ENCODE measurements at places on chromosomes 13 and 19.

- no peak for DNase-seq
Observed at GRCh38 chr19:48770266-48770665, 14.9 kb downstream of the FGF21 start.

GRCh38 chr13:22821589-22821988, 359.2 kb upstream of the SGCG start:
- DNase-seq = no peak

DNA sequence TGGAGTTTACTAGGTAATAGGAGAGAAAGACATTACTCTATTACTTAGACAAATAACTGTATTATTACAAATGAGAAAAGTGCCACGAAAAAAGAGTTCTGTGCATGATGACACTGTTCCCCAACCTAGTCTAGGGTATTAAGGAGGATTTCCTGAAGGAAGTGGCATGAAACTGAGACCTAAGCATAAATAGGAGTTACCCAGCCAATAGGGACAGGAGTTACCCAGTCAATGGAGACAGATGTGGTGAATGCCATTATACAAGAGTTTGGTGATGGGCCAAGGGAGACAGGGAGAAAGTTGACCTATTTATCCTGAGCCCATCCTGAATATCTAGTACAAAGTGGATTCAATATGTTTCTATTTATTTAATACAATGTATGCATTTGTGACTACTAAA, 65.4 kb downstream of the KL start:
- no peak for DNase-seq

- DNase-seq = no peak
Observed at GRCh38 chr19:11423791-11424181, 4.7 kb upstream of the RGL3 start.

DNA sequence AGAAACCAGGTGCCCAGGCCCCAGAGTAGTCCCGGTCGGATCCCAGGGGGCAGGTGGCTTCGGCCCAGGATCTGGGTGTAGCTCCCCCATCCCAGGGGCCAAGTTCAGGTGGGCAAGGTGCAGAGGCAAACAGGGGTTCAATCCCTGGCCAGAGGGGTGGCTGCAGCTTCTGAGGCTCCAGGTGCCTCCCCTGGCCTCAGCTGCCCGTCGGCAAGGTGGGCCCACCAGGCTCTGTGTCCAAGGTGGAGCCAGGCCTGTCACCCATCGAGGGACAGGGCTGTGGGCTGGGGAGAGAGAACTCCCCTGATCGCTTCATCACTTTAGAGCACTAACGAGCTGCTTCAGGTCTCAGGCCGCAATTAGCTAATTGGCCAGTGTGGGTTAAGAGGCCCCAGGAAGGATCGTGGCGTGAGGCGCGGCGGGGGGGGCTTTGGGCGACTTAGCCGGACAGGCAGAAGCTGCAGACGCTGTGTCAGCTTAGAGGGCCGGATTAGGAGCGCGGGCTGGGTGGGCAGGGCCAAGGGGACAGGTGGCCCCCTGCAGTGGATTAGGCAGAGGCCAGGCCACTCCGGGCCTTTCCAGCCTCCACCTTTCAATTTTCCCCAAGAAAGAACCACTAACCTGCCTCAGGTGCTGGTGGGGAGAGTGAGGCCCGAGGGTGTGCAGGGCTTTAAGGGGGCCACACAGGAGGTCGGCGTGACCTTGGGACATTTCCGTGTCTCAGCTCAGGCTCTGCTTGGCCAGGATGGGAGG, 2.8 kb upstream of the RAX2 start:
- no peak for DNase-seq

DNA sequence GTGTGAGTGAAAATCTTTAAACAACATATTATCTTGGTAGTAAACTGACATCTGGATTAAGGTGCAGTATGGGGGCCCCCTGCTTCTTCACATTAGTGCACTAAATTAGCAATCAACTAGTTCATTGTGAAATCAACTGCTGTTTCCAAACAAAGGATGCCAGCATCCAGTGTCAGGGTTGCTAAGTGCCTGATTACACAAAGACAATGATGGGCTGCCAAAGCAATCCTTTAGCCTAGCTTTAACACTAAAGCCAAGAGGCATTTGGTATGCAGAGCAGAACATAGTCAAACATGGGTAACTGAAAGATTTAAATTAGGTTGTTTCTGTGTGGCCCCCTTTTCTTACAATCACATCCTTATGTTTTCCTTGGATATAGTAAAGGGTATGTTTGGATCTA, 543.1 kb upstream of the SLITRK5 start:
- DNase-seq = no peak

GRCh38 chr13:52737965-52738364, 1.7 kb downstream of the CNMD start:
- no peak for DNase-seq

DNA sequence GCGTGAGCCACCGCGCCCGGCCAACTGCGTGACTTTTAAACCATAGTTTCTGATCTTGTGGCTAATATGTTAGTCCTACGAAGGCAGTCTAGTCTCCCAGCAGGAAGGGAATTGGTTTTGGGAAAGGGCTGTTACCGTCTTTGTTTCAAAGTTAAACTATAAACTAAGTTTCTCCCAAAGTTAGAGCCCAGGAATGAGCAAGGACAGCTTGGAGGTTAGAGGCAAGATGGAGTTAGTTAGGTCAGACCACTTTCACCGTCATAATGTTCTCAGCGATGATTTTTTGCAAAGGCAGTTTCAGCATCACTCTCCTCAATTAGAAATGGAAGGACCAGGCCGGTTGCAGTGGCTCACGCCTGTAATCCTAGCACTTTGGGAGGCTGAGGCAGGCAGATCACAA, 17.7 kb upstream of the ADGRE2 start:
- no peak for DNase-seq

DNA sequence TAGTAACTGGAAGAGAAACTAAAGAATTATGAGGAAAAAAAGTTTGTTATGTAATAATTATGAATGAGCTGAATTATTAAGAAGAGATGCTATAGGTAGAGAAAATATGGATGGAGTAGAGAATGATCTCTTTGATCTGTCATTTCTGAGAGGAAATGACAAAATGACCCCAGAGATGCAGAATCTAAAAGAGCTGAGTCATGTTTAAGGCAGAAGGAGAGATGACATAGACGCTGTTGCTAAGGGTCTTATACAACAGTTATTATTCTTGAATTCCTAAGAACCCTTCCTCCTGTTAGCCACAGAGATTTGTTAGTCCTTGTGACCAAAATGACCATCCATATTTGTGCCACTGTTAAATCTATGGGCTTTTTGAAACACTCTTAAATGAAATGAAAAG, 58.3 kb upstream of the FREM2 start:
- no peak for DNase-seq

DNA sequence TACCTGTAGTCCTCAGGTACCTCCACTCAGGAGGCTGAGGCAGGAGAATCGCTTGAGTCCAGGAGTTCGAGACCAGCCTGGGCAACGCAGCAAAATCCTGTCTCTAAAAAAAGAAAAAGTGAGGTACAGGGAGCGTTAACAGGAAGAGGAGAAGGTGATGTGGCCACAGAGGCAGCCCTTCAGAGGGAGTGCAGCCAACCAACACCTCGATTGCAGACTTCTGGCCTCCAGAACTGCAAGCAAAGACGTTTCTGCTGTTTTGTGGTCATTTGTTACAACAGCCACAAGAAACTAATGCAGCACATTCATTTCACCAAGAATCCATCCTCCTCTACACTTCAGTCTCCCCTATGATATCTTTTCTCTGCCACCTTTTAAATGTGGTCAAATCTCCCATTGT, 145.2 kb downstream of the USP12 start:
- no peak for DNase-seq

DNA sequence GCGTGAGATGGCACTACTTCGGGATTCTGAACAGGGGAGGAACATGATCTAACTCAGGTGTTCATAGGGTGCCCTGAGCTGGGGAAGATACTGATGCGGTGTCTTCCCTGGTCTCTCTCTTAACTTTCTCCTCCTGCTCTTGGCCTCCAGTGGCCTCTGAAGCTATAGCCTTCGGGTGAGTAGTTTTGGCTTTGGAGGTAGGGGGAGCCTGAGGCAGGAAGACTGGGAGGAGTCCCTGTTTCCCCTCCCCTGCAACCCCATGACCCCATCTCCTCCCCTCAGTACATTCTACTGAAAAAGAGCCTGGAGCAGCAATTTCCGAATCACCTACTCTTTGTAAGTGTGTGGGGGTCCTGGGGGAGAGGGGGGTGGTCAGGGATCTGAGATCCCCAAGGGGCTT, 3.5 kb downstream of the SELENOV start:
- DNase-seq = no peak

- DNase-seq = no peak
Observed at GRCh38 chr19:8905342-8905741, 73.2 kb downstream of the MBD3L1 start.

DNA sequence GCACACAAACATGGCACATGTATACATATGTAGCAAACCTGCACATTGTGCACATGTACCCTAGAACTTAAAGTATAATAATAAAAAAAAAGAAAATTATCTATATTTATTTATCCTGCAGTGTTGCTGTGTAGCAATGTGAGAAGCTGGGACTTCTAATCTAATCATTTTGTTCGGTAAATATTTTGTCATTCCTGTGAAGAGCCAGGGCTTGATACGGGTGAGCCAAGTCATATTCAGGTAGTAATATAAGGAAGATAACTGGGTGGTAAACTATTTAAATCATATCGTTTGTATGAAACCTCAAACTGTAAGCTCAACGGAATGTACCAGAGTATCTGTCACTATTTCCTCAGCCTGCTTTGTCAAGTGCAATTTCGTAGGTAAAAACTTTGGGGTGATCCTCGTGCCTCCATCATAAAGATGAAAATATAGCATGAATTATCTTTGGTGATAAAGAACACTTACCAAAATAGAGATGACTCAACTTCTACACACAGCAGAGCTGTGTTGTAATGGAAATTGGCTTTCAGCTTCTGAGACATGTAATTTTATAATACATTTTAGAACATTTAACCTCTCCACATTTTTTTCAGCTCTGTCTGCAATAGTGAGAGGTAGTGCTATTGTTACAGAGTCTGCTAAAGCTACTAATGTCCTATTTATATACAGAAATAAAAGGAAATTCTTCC, 92.9 kb downstream of the PCDH9 start:
- DNase-seq = no peak

Data from activated T-helper 1 cell treated with anti-CD3 and anti-CD28 coated beads, Interleukin-2, amount 50 U/mL, for 16 hours (primary cell).